ENCODE measurements at places on chromosomes 12 and 14.
A peak's percentile ranks its signal among the peaks of the same experiment; 100 is the strongest.

- DNase-seq: no peak
Observed at GRCh38 chr12:44771485-44772021, 104.6 kb downstream of the NELL2 start.

DNA sequence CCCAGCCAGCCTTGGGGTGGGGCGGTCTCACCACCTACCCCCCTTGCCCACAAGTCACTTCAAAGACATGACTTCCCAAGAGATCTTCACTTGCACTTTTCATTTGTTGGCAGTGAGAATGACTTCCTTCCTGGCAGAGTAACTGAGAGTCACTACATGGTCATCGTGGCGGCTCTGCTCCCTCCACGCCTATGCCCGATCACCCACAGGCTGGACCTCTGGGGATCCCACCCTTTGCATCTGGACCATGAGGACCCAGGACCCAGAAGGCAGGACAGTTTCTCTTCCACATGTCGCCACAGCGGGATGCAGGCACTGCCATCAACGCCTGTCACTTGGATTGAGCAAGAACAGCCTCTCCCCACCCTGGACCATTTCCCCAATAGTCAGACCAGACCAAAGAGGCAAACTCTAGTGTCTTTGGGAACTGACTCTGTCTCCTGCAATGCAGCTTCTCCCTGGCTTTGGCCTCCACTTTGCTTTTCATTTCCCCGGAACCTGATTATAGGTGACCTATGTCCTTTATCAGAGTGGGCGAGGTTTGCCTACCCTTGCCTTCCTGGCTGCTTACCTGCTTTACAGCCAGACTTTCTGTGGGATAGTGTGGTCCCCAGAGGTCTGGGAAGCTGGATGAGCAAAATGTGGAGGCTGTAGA, 3.6 kb downstream of the VDR start:
- DNase-seq: no peak

- DNase-seq: no peak
Observed at GRCh38 chr12:91871751-91872150, 273.9 kb downstream of the BTG1 start.

DNA sequence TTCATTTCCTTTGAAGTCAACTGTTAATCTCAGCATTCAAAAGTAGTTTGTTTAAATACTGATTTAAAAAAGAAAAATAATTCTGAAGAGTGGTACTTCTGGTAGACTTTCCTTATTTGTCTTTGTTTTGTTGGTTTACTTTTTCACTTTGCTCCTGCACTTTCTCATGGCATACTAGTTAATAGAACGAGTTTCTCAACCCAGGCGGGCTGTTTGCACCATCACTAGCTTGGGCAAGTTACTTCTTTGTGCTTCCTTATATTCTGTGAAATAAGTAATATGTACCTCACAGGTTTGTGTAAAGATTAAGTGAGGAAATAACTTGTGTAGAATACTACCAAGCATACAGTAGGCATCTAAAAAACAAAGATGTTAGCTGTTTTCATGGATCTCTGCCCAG, 45.5 kb downstream of the SLC38A6 start:
- DNase-seq: no peak

DNA sequence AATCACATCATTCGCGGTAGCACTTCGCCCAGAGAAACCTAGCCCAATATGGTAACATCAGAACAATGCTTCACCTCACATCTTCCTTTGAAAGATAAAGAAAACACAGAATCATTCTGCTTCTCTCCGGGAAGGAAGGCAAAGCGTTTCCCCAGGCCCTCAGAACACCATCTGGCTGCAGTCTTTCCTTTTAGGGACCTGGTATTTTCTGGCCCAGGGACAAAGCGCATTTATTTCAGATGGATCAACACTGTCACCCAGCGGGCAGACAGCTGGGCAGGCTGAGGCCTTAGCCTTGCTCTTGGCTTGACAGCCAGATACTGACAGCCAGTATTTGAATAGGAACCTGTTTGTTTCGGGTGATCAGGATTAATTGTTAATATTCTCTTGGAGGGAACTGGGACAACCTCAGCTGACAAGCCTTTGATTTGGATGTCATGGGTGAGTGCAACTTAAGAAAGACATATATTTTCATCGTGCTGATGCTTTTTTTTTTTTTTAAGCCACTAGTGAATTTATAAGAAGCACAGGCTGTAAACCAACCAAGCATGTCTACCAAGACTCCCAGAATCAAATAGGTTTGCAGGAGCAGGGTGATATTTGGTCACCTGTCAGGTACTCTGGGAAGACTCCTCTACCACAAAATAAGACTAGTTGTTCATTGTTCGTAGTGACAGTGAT, 118.9 kb downstream of the VEZT start:
- no peak for DNase-seq

- DNase-seq: peak; percentile 83
Observed at GRCh38 chr14:95519699-95520098, 3.2 kb upstream of the SYNE3 start.

All from CD8-positive, alpha-beta memory T cell (primary cell).